ENCODE measurements at places on chromosomes 2 and 18.

- DNase-seq: no peak
Observed at GRCh38 chr18:22912835-22913234, 20.3 kb upstream of the RBBP8 start.

- no peak for DNase-seq
Observed at GRCh38 chr2:109318150-109318948, 189.3 kb downstream of the SH3RF3 start.

- no peak for DNase-seq
Observed at GRCh38 chr18:53757328-53757727, 467.1 kb downstream of the MBD2 start.

- no peak for DNase-seq
Observed at GRCh38 chr18:25805323-25805722, 285.1 kb downstream of the SS18 start.

- DNase-seq: no peak
Observed at GRCh38 chr2:143553261-143553660, 424.0 kb downstream of the ARHGAP15 start.

DNA sequence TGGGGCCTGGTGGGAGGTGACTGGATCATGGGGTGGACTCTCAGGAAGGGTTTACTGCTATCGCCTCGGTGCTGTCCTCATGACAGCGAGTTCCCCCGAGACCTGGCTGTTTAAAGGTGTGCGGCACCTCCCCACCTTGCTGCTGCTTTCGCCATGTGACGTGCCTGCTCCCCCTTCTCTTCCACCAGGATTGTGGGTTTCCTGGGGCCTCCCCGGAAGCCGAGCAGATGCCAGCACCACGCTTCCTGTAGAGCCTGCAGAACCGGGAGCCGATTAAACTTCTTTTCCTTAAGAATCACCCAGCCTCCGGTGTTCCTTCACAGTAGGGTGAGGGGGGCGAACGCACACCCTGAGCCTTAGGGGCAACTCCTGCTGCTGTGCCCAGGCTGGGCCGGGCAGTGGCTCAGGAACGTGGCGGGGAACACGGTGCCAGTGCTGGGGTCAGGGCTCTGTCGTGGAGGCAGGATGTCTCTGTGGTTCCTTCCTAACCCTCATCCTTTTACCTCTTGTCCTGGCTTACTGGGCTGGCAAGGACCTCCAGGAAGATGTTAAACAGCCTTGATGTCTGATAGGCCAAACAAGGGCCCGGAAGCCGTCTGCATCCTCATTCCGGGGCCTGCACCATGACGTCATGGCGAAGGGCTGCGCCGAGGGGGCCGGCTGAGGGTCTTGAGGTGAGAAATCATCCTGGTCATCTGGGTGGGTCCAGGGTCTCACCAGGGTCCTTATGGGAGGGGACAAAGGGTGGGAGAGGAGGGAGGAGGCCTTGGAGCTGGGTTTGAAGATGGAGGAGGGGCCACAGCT is 12.7 kb downstream of the NEU4 start:
- no peak for DNase-seq

- no peak for DNase-seq
Observed at GRCh38 chr2:63051042-63051794, 588 bp downstream of the OTX1 start.

GRCh38 chr2:96353606-96354101 is 18.1 kb downstream of the NCAPH start:
- DNase-seq: no peak

DNA sequence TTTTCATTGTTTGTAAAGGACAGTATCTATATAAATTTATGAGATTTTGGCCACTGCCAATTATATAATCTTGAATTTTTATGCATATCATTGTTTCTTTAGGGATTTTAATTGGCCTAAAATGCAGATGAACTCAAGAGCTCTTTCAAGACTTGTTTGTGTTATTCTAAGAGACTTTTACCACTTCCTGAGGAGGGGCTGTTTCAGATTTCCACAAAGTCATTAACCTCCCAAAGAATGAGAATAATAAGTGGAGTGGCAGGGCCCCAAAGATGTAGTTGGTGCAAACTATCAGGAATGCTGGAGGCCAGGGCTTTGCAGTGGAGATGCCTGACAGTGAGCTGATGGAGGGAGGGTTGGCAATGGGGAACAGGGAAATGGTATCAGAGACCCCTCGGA is 15.5 kb upstream of the ACVR1 start:
- DNase-seq: no peak

Measured in activated T-helper 1 cell treated with anti-CD3 and anti-CD28 coated beads, Interleukin-2, amount 50 U/mL, for 16 hours (primary cell).